GM23248 (cell line): ENCODE measurements at places on chromosomes 3 and 15. TPM values are rescaled to one million over a fixed set of nuclear protein-coding genes. Genes with fewer than 3 reads are reported as not detected.

DNA sequence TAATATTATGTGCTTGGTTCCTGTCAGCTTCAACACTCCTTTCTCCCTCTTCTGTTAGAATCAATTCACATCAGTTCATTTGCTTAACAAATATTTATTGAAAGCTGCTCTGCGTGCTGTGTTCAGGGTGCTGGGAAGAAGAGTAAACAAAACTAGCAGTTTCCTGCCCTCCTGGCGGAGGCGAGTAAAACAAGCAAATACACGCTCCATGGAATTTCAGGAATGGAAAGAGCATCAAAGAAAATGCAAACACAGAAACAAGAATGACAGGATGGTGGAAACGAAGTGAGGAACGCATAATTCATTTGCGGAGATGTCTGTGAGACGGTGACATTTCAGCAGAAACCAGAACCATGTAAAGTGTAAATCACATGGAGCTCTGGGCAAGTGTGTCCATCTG is 49.4 kb upstream of the SPTSSB start:
- DNase-seq = no peak

Gene PRTG
- total RNA-seq = under 0.01 TPM in 1 of 2 replicates, not detected in the other

Gene IL16
- total RNA-seq = under 0.01 and 0.32 TPM in 2 replicates

- peak; percentile 29 for DNase-seq
Measured at GRCh38 chr3:151707216-151707615, 26.5 kb upstream of the AADACL2 start.

DNA sequence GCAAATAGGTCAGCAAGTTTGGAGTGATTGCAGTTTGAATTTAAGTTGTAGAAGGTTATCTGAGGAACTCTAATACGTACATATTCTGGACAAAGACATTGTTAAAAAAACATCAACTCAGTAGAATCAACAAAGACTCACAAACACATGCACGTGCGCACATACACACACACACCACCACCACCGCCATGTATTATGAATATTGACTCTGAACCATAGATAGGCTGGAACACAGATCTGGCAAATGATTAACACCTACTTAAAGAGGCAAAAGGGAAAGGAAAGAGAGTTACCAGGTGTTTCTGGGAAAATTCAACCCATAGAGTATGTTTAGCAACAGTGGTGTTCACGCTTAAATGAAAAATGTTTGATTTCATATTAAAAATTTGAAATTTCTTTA is 334.2 kb upstream of the ALCAM start:
- DNase-seq = no peak

- DNase-seq = no peak
Measured at GRCh38 chr3:31187380-31187779, 292.9 kb upstream of the GADL1 start.

Gene VWA5B2
- total RNA-seq = not detected in 2 replicates

DNA sequence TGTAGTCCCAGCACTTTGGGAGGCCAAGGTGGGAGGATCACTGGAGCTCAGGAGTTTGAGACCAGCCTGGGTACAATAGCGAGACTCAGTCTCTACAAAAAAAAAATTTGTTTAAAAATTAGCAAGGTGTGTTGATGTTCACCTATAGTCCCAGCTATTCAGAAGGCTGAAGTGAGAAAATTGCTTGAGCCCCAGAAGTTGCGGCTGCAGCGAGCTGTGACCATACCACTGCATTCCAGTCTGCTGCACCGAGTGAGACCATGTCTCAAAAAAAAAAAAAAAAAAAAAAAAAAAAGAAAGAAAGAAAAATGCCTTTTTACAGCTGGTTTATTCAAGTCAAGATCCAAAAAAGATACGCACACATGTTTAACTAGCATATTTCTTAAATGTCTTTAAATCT is 17.0 kb upstream of the MUC20 start:
- DNase-seq = no peak

DNA sequence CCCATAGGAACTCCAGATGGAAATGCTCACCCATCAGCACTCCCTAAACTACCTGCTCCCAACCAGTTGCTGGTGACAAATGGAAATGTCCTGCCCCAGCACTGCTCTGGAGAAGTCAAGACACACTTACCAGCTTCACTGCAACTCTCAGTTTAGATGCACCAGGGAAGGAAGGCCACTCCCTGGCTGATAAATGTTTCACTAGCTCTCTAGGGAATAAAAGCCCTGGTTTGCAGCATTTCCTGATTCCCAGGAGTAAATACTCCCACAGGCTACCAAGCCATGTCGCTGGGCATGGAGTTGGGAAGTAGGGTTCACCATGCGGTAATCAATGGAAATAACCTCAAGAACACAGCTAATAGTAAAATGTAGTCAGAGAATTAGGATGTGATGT is 112.0 kb upstream of the NEO1 start:
- no peak for DNase-seq

GRCh38 chr3:4850928-4851265 is 128.3 kb upstream of the BHLHE40 start:
- DNase-seq = no peak

Gene RNF123
- total RNA-seq = 22.8 and 25.7 TPM in 2 replicates

- DNase-seq = no peak
Measured at GRCh38 chr3:144039661-144040060, 68.0 kb downstream of the DIPK2A start.

- DNase-seq = no peak
Measured at GRCh38 chr3:24952388-24952787, 457.7 kb upstream of the THRB start.

Gene PLA2G4E
- not detected in 2 replicates for total RNA-seq

- peak; percentile 72 for DNase-seq
Measured at GRCh38 chr3:155631323-155632019, 113.4 kb downstream of the PLCH1 start.

Gene KLHL6
- not detected in 2 replicates for total RNA-seq

Gene SI
- not detected in 2 replicates for total RNA-seq

DNA sequence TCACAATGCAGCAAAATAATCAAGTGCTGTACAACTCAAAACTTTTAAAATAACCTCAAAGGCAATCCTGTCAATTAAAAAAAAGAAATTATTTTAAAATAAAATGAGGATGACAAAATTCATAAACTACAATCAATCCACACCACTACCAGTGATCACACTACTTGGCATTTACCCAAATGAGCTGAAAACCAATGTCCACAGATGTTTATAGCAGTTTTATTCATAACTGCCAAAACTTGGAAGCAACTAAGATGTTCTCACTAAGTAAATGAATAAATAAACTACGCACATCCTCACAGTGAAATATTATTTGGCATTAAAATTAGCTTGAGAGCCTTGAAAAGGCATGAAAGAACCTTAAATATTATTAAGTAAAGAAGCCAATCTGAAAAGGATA is 121.3 kb downstream of the STAG1 start:
- no peak for DNase-seq

Gene OR5K1
- not detected in 2 replicates for total RNA-seq

- DNase-seq = no peak
Measured at GRCh38 chr3:80051602-80051962, 283.8 kb upstream of the ROBO1 start.

- peak; percentile 82 for DNase-seq
Measured at GRCh38 chr15:65638681-65639089, 16.9 kb downstream of the SLC24A1 start.

- DNase-seq = no peak
Measured at GRCh38 chr15:43919540-43920253, 92.9 kb downstream of the WDR76 start.

DNA sequence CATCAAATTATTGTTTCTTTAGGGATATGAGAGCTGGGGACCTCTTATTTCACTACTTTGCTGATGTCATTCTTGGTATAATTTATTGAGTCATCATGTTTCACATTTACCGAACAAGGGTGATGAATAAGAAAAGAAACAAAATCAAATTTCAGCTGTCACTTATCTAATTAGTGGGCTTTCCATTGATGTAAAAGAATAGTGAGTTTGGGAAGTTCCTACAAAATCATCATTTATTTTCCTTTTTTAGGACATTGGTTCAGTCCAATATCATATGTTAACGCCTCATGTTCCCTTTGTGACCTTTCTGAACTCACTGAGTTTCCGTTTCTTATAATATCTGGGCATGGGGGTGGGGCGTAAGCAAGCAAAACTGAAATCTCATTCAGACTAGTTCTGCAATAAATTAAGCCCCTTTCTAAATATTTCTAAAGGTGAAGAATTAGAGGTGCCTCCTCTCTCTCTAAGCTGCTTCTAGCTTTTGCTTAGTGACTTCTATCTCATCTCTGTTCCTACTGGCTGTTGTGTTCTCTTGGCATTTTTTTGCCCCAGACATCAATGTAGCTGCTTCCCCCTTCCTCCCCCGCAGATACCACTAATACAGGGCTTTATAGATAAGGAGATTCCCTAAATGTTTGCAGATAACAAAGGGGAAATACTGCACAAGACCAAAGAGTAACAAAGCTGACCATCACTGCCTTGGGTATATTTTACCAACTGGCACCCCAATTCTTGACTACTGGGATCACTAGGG is 238.0 kb upstream of the CTNNB1 start:
- no peak for DNase-seq

DNA sequence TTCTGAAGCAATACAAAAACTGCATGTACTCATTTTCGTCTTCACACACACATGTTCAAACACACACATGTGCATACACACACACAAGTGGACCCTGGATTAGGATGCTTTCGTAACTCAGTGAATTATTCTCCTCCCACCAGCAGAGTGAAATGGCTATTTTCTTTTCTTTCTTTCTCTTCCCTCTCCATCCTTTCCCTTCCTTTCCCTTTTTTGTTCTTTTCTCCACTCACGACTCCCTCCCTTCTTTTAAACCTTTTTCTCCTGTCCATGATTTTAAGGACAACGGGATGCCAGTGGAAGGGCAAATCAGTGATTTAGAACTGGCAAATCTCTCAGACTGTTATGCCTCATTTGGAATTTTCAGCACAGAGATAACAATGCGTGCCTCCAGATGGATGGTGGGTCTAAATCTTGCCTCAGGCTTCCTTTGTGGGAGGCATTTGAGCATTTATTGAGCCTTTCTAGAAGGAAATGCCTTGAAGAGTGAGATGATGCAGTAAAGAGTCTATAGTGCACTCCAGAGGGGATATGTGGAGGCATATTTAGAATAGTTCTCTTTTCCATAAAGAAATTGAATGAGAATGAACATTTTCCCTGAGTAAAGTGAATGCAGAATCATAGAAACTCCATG is 130.4 kb upstream of the SLC7A14 start:
- DNase-seq = no peak

GRCh38 chr3:124939661-124940060 is 5.1 kb upstream of the MUC13 start:
- DNase-seq = no peak
